Osteocyte (in vitro differentiated cells): ENCODE measurements at places on chromosomes 2 and 18. TPM values are rescaled to one million over a fixed set of nuclear protein-coding genes. Genes with fewer than 3 reads are reported as not detected.

Gene BCL2L11
- total RNA-seq, result 38.9 and 40.4 TPM in 2 replicates

DNA sequence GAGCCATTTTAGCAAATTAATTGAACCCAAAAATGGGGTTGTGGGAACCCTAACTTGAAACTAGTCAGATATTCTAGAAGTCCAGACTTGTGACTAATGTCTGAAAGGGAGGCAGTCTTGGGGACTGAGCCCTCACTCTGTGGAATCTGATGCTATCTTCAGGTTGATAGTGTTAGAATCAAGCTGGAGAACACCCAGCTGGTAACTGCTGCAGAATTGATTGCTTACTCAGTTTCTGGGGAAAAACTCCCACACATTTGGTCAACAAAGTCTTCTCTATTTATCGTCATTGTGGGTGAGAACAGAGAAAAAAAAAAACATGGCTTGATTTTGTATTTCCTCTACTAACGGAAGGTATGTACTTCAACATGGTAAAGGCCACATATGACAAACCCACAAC lies 1925.8 kb upstream of the CELF4 start:
- no peaks in the 10 kb centered on the region for H3K27me3 ChIP-seq
- no peak for DNase-seq
- no peaks in the 10 kb centered on the region for H3K36me3 ChIP-seq
- no peak overlapping the region for H3K27ac ChIP-seq
- H3K4me1 ChIP-seq, result no peaks in the 10 kb centered on the region

GRCh38 chr2:69466728-69467127 lies 29.5 kb upstream of the NFU1 start:
- H3K4me3 ChIP-seq, result no peak overlapping the region
- DNase-seq, result no peak
- H3K4me1 ChIP-seq, result peaks cover 2% of the 10 kb centered on the region
- H3K27ac ChIP-seq, result no peak overlapping the region

- H3K36me3 ChIP-seq, result no peaks in the 10 kb centered on the region
- H3K4me1 ChIP-seq, result no peaks in the 10 kb centered on the region
- H3K27me3 ChIP-seq, result peaks cover 8% of the 10 kb centered on the region
- H3K27ac ChIP-seq, result no peak overlapping the region
- DNase-seq, result no peak
These were observed 113.4 kb upstream of the AQP4 start for GRCh38 chr18:26978812-26979341.

- H3K4me3 ChIP-seq, result no peak overlapping the region
- H3K27me3 ChIP-seq, result no peaks in the 10 kb centered on the region
- peak overlapping the region; percentile 14 for H3K27ac ChIP-seq
- peaks cover 7% of the 10 kb centered on the region for H3K36me3 ChIP-seq
These were observed 198.3 kb downstream of the SMAD7 start for GRCh38 chr18:48752478-48752877.

DNA sequence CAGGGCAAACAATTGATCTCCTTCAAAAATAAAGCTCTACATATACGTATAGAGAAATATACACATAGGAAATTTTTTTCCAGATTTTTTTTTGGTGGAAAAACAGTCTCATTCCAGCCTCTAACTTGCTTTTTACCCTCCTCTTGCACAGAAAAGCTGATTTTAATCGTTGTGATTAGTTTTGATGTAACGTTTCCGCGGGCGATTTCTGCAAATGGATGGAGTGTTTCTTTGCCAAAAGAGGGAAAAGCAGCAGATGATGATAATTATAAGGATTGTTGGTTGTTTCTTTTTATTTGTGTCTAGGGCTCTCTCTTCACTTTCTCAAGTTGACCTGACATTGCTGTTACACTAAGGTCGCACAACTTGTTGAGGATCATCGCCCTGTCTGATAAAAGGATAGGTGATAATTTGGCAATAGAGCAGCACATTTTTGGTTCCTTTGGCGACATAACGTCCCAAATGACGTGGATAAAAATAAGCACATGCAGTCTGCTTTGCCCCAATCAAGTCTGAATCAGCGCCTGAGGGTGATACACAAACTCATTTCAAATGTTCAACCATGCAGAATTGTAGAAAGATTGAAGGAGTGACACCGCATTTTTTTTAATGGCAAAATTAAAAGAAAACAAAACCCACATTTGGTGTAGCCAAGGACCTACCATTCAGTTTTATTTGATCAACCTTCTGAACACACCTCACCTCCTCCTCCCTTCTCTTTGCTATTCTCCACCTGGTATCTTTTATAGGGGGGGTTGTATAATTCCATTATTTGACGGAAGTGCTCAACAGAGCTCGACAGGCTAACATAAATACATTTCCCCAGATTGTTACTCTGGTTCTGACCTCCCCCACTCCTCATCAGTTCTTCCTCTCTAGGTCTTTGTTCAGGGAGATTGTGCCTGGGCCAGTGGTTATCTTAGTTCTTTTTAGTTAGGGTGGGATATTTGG lies 109.6 kb upstream of the KCTD1 start:
- H3K27ac ChIP-seq, result peak overlapping the region; percentile 28
- peak overlapping the region; percentile 91 for H3K4me3 ChIP-seq
- no peak for DNase-seq
- peaks cover 69% of the 10 kb centered on the region for H3K27me3 ChIP-seq

DNA sequence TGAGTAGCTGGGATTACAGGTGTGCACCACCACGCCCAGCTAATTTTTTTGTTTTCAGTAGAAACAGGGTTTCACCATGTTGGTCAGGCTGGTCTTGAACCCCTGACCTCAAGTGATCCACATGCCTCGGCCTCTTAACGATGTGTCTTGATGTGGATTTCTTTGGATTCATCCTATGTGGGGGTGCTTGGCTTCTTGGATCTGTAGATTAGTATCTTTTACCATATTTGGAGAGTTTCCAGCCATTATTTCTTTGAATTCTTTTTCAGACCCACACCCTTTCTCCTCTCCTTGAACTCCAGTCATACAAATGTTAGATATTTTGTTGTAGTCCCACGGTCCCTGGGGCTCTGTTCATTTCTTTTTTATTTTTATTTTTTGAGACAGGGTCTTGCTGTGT lies 6.8 kb upstream of the TOGARAM2 start:
- no peak overlapping the region for H3K4me3 ChIP-seq
- H3K36me3 ChIP-seq, result no peaks in the 10 kb centered on the region
- DNase-seq, result no peak
- no peaks in the 10 kb centered on the region for H3K4me1 ChIP-seq
- H3K27ac ChIP-seq, result no peak overlapping the region

DNA sequence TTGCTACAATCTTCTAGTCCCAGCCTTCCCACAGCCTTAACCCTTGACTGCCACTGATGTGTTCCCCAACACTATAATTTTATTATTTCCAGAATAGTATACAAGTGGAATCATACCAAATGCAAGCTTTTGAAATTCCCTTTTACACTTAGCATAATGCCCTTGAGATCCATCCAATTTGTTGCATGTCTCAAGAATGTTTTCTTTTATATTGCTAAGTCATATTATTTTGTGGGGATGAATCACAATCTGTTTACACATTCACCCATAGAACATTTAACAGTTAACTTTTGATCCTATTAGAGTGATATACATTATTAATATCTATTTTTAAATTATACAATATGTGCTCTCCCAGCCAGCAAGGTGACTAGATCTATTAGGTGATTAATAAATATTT lies 74.3 kb upstream of the KYNU start:
- H3K4me1 ChIP-seq, result no peaks in the 10 kb centered on the region
- H3K27ac ChIP-seq, result no peak overlapping the region
- H3K27me3 ChIP-seq, result no peaks in the 10 kb centered on the region
- no peaks in the 10 kb centered on the region for H3K36me3 ChIP-seq

- no peaks in the 10 kb centered on the region for H3K27me3 ChIP-seq
- DNase-seq, result no peak
- H3K36me3 ChIP-seq, result peaks cover 18% of the 10 kb centered on the region
- no peak overlapping the region for H3K27ac ChIP-seq
These were observed 21.8 kb downstream of the WDR7 start for GRCh38 chr18:56672981-56673380.

GRCh38 chr2:162116352-162116751 lies 35.7 kb downstream of the GCG start:
- peaks cover 7% of the 10 kb centered on the region for H3K27me3 ChIP-seq
- peaks cover 6% of the 10 kb centered on the region for H3K4me1 ChIP-seq
- no peaks in the 10 kb centered on the region for H3K36me3 ChIP-seq
- H3K27ac ChIP-seq, result no peak overlapping the region

DNA sequence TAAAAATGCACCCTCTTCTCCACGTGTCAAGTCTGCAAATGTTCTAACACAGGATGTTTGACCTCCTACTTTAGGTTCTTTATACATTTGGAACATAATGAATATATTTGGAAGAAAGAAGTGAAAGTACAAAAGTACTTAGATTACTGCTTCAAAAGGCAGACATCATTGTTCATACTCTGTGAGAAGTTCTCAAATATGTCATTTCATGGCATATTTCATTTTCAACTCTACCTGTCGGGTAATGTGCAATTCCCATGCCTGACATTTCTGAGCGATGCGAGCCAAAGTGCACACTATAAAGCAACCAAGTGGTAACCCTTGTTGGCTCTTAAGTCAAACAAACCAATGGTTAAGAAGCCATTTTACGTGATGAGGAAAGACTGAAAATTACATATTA lies 7.0 kb downstream of the BUB1 start:
- no peak for DNase-seq
- peaks cover 9% of the 10 kb centered on the region for H3K36me3 ChIP-seq
- peaks cover 9% of the 10 kb centered on the region for H3K4me1 ChIP-seq

Gene TMEM247
- not detected in 2 replicates for total RNA-seq

GRCh38 chr18:9845256-9845655 lies 40.5 kb upstream of the TXNDC2 start:
- no peaks in the 10 kb centered on the region for H3K27me3 ChIP-seq
- H3K4me3 ChIP-seq, result no peak overlapping the region
- H3K4me1 ChIP-seq, result peaks cover 56% of the 10 kb centered on the region
- H3K36me3 ChIP-seq, result peaks cover 32% of the 10 kb centered on the region
- DNase-seq, result no peak

GRCh38 chr18:79185648-79186047 lies 116.5 kb downstream of the ATP9B start:
- H3K27ac ChIP-seq, result no peak overlapping the region
- no peak for DNase-seq
- H3K27me3 ChIP-seq, result no peaks in the 10 kb centered on the region
- H3K4me3 ChIP-seq, result no peak overlapping the region
- peaks cover 4% of the 10 kb centered on the region for H3K36me3 ChIP-seq

DNA sequence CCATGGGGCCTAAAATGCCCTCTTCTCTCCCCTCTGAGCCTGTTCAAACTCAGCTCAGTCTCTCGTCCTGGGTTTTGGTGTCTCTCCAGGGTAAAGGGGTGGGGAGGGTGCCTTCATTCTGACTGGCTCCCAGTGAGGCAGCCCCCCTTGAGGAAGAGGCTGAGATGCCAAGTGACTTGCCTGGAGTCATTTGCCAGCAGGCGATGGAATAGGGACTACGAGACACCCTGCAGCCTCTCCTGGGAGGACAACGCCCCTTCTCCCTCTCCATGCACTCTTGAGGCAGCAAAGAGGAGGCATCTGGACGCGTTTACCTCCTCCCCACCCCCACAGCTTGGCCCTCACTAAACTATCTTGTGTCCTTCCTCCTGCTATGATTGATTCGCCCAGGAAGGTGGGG lies 760 bp upstream of the STON1 start:
- DNase-seq, result no peak
- peak overlapping the region; percentile 38 for H3K4me3 ChIP-seq
- peak overlapping the region; percentile 83 for H3K27ac ChIP-seq

DNA sequence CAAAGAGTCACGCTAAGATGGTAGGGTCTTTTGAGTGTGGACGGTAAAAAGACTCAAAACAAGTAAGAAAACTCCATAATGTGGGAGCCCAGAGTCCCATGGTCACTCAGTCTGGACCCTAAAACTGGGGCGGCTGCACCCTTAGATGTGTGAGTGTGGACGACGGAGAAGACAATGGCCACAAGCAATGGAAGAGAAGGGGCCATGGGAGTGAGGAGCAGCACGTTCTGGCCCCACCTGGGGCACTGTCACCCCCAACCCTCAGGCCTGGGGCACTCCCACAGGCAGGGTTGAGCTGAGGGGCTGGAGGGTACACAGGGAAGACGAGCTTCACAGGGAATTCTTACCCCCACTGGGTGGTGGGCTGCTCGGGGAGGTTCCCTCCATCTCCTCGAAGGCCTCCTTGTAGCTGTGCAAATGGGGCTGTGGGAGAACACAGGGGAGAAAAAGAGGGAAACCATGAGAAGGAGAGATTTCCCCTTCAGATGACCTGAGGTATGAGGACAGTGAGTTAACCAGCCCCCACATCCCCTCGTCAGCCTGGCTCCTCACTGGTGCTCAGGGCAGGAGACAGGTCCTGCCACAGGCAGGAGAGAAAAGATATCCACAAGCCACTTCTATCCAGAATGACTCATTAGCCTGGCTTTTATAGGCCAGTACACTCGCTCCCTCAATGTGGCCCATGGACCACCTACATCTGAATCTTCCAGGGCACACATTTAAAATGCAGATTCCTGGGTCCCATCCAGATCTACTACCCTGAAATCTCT lies 167.9 kb downstream of the TNS1 start:
- no peak overlapping the region for H3K4me3 ChIP-seq
- DNase-seq, result no peak
- H3K36me3 ChIP-seq, result peaks cover 31% of the 10 kb centered on the region
- no peaks in the 10 kb centered on the region for H3K27me3 ChIP-seq
- peaks cover 28% of the 10 kb centered on the region for H3K4me1 ChIP-seq
- H3K27ac ChIP-seq, result peak overlapping the region; percentile 97

DNA sequence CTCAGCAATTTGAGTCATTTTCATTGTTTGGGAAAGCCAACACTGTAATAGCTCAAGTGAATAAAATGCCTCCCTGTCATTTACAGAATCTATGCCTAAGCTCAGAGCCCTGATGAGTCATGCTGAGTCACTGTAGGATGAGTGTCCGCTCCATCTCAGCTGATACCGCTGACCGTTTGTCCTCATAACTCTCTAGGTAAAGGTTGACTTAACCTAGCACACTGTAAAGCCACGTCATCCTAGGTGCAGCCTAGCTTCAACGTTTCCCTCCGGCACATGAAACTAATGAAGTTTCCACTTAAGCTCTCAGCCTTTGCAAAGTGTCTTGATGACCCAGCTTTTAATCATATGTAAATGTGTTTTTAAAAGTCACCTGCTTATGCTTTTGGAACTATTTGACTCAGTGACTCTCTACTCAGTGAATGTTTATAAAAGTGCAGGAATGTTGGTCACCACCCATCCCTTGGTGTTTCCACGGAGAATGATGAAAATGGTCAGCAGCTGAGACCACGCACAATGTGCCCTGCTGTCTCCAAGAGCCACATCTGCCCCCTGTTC lies 154.0 kb downstream of the PMAIP1 start:
- no peaks in the 10 kb centered on the region for H3K27me3 ChIP-seq
- no peaks in the 10 kb centered on the region for H3K36me3 ChIP-seq
- peaks cover 18% of the 10 kb centered on the region for H3K4me1 ChIP-seq
- no peak for DNase-seq
- no peak overlapping the region for H3K27ac ChIP-seq

Gene SPEG
- total RNA-seq, result 27.0 and 30.3 TPM in 2 replicates

- peaks cover 29% of the 10 kb centered on the region for H3K4me1 ChIP-seq
- H3K4me3 ChIP-seq, result peak overlapping the region; percentile 84
- H3K27ac ChIP-seq, result peak overlapping the region; percentile 66
- DNase-seq, result no peak
- H3K27me3 ChIP-seq, result no peaks in the 10 kb centered on the region
- H3K36me3 ChIP-seq, result peaks cover 3% of the 10 kb centered on the region
These were observed 1.0 kb downstream of the MARS2 start for GRCh38 chr2:197705912-197706838.

Gene CCDC85A
- total RNA-seq, result 1.5 and 1.7 TPM in 2 replicates

- no peak overlapping the region for H3K27ac ChIP-seq
- peaks cover 34% of the 10 kb centered on the region for H3K4me1 ChIP-seq
- H3K27me3 ChIP-seq, result peaks cover 8% of the 10 kb centered on the region
- no peak for DNase-seq
These were observed 192.9 kb downstream of the INHBB start for GRCh38 chr2:120538691-120539423.

Gene ZC3H6
- 7.3 and 8.2 TPM in 2 replicates for total RNA-seq
